Renal cortical epithelial cell (primary cell): ENCODE measurements at places on chromosomes 1 and 21. TPM values are rescaled to one million over a fixed set of nuclear protein-coding genes. Genes with fewer than 3 reads are reported as not detected.

Gene CELA3B
- total RNA-seq, result not detected in 2 replicates

Gene AHCYL1
- 47.9 and 120 TPM in 2 replicates for total RNA-seq

Gene MAP1LC3C
- 1.2 and 1.7 TPM in 2 replicates for total RNA-seq

DNA sequence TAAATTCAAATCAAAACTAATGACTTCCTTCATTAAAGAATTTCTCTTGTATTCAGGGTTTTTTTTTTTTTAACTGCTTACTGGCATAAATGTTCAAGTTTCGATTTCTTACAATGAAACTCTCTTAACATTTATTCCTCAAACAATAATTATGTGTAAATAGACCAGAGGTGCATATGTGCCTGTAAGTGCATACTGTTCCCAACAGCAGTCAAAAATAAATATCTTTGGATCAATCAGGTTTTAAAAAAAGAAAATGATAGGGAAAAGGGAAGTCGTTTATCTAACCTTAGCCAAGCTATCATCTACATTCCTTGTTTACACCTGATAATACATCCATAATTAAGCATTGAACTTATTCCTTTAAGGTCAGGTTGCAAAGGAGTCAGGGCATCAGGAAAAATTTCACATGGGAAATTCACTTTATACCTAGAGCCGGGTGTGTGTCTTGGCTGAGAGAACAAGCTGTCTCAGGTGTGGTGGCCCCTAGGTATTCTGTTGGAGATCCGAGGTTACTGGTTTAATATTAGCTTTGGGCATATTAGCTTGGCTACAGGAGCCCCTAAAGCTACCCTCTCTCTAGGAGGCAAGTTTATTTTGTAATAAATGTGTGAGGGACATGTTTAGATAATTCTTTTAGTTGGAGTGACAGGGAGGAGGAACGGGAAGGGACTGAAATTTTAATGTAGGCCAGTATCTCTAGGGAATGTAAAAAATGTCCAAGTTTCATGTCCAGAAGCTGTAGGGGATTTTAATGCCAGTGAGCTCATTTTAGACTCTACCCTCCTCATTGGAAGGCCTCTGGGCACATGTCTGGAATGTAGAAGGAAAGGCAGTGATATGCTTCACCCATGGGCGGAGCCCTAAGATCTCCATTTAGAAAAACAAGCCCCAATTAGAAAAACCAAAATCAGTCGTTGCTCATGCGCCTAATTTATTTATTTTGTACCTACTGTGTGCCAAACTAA lies 327.9 kb upstream of the PROX1 start:
- no peak for DNase-seq

DNA sequence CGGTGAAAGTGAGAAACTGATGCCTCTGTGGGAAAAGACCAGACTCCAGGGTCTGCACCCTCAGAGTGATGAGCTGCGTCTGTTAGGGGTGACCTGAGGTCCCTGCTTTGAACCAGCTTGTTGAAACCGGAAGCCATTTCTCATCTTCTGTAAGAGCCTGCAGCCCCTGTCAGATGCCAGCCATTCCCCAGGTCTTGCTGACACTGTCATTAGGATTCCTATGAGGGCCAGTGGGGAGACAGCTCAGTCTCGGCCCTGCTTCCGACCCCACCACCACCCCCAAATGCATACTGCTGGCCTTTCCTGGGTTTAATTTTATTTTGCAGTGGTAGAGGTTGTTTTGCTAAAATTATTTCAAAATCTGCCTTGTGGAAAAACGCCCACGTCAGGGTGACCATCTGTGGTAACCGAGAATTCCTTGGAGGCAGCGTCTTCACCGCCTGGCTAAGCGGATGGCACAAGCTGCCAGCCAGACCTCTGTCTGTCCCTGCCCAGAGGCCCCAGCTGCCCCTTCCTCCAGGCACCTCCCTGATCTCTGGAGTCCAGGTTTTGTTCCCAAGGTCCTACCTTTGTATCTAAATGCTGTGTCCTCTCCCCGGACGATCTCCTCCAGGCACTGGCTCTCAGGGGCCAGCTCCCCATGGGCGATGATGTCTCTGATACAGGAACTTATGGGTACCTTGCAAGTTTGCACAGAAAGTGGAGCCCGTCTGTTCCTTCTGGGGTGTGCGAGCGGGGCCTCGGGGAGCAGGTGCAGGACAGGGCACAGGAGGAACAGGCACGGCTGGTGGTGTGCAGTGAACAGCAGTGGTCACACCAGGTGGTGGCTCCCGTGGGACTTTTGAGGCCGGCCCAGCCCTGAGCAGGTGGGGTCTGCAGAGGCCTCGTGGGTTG lies 49.9 kb downstream of the PRKCZ start:
- no peak for DNase-seq

DNA sequence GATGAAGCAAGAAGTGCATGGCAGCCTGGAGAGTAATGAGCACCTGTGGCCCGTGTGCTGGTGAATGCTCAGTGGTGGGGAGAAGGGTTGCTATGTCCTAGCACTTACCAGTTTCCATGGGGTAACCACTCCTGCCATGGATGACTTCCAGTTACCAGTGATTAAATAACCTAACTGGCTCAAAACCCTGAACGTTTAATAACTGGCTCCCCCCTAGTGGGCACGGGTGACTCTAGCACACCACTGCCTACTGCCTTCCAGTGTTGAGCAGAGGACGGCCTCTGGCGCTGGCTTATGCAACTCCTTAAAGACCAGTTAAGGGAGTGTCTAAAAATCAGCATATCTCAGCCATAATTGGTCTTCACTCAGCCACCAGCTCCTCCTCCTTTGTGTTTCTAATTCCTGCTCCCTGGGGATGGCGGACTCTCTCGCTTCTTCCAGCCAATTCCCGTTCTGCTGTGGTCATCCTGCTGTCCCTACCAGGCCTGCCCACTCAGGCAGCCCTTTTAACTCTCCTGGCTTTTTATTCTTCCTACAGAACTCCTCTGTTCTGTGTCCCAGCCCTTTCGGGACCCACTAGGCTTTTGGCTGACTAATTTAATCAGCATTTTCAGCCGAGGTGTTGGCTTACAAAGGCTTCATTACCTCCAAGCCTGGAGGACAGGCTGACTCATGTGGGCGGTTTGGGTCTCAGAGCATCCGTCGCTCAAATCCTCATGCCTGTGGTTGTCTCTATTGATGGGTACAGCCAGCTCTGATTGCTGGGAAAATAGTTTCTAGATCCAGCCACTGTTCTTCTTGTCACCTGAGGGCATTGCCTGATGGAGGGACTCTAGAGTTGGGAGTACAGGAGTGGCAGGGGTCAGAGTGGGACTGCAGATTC lies 332.4 kb downstream of the CAMTA1 start:
- DNase-seq, result peak; percentile 97

DNA sequence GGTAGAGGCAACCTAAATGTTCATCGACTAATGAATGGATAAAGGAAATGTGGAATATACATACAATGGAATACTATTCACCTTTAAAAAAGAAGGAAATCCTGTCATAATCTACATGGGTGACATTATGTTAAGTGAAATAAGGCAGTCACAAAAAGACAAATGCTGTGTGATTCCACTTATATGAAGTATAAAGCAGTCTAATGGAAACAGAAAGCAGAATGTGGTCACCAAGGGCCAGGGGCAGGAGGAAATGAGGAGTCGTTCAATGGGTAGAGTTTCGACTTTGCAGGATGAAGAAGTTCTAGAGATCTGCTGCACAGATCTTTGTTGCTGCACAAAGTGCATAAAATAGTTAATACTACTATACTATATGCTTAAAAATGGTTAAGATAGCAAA lies 7.8 kb downstream of the DIPK1A start:
- DNase-seq, result no peak

GRCh38 chr21:33105088-33105487 lies 35.1 kb downstream of the OLIG1 start:
- no peak for DNase-seq

GRCh38 chr1:62784509-62785365 lies 805 bp downstream of the ATG4C start:
- DNase-seq, result peak; percentile 19

- DNase-seq, result no peak
Measured at GRCh38 chr1:5637171-5637570, 355.1 kb downstream of the NPHP4 start.

GRCh38 chr1:59417406-59417805 lies 120.5 kb downstream of the FGGY start:
- no peak for DNase-seq

DNA sequence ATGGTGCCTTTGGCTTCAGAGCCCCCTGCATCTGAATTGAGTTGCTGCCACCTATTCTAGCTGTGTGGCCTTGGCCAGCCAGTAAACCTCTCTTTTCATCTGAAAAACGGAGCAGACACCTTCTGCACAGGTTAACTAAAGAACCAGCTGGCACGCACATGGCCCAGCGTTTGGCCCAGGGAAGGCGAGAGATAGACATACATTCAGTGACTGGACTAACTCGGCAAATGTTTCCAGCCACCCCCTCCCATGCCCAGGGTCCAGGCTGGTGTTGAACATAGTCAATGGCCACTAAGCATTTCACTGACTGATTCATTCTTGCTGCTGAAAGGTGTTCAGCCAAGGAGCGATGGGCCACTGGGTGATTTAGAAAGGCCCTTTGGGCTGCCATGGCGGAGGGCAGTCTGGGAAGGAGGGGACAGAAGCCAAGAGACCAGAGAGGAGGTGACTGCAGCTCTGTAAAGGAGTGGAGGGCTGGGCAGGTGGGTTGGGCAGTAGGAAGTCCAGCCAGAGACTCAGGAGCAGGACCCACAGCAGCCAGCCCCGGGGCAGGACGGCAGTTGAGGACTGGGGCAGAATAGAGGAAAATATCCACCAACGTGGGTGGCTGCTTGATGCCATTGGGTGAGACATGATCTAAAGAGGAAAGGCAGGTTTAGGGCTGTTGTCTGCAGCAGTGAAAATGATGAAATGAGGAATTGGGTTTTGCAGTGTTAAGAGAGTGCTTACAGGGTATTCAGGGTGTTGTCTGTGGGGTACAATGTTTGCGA lies 184.3 kb downstream of the HIVEP3 start:
- no peak for DNase-seq
